ENCODE measurements at places on chromosomes 7 and 10.

DNA sequence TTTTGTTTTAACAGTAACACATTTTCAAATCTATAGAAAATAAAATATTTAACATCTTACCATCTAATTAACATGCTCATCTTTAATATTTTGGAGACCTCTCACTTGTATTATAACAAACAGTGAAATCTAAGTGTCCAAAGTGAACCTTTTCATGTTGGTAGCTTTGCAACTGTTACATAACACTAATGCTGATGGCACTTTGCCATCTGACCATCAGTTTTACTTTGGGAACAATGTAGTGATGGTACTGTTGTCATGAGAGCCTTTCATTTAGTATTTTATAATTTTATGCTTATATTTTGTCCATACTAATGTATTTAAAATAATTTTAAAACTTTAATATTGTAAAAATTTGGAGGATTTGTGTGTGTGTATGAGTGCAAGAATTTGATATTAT is 1017.0 kb upstream of the KCND2 start:
- no peak for DNase-seq

DNA sequence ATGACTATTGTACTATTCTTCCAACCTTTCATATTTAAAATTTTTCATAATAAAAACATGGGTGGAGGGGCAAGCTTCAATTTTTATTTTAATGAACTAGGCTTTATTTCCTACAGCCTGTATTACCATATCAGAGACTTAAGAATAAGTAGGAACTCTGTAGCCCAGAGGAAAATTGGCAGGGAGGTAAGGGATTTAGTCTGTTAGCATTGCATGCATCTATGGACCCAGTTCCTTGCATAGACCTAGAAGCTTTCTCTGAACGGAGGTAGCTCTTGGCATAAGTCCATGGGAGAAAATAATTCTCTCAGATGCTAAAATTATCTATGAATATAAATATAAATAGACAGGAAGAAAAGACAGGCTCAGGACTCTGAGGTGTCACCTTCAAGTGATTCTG is 31.4 kb upstream of the CCDC6 start:
- no peak for DNase-seq

GRCh38 chr7:105452085-105452484 is 63.4 kb upstream of the SRPK2 start:
- no peak for DNase-seq

DNA sequence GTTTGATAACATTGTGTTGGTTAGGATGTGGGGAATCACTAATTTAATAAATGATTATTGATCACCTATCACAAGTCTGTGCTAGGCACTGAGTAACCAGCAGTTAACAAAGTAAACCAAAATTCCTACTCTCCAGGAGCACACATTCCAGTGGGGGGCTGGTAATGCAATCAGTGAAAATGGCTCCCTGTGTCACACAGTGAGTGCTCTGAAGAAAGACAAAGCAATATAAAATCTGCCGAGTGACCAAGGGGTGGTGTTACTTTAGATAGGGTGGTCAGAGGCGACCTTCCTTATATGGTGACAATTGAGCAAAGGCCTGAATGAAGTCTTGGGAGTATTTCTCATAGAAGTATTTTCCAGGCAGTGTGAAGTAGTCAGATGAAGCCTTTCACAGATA is 13.6 kb upstream of the SMC3 start:
- DNase-seq, result no peak

- no peak for DNase-seq
Observed at GRCh38 chr10:96670786-96671185, 49.5 kb downstream of the PIK3AP1 start.

GRCh38 chr7:95330961-95331337 is 6.6 kb upstream of the PON1 start:
- no peak for DNase-seq

- no peak for DNase-seq
Observed at GRCh38 chr10:125005312-125006187, 63.6 kb downstream of the ZRANB1 start.

DNA sequence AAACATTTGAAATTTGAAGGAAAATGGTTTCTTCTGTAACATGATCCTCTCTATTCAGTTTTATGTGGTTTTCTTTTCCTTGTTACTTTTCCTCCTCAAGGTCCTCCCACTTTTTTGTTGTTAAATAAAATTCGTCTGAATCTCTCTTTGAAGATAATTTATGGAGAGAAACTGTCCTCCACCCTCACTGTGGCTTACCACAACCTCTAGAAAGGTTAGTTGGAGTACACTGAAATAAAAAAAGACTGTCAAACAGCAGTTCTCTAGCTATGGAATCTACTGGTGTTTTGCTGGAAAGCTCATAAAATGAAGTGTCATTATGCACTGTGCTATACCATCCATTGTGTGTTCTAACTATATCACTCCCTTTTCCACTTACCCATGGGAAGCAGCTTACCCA is 189.4 kb downstream of the HDAC9 start:
- DNase-seq, result no peak

DNA sequence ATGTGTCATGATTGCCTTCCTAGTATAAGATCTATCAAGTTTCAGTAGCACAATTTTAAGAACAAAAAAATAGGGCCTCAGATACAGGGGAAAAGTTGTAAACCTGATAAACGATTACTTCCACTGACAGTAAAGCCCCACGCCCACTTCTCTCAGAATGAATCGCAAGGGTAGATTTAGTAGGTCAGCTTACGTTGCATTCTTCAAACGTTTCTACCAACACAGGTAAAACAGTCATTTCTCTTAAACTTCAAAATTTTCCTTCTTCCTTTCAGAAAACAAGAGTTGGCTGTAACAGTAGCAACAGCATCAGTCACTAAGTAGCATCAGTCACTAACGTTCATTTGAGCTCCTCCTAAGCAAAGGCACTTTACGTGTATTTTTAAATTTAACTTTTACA is 221.5 kb downstream of the ADAM12 start:
- no peak for DNase-seq

GRCh38 chr10:103986360-103986759 is 19.4 kb downstream of the SLK start:
- no peak for DNase-seq

- DNase-seq, result no peak
Observed at GRCh38 chr7:15855525-15856109, 169.1 kb upstream of the MEOX2 start.

DNA sequence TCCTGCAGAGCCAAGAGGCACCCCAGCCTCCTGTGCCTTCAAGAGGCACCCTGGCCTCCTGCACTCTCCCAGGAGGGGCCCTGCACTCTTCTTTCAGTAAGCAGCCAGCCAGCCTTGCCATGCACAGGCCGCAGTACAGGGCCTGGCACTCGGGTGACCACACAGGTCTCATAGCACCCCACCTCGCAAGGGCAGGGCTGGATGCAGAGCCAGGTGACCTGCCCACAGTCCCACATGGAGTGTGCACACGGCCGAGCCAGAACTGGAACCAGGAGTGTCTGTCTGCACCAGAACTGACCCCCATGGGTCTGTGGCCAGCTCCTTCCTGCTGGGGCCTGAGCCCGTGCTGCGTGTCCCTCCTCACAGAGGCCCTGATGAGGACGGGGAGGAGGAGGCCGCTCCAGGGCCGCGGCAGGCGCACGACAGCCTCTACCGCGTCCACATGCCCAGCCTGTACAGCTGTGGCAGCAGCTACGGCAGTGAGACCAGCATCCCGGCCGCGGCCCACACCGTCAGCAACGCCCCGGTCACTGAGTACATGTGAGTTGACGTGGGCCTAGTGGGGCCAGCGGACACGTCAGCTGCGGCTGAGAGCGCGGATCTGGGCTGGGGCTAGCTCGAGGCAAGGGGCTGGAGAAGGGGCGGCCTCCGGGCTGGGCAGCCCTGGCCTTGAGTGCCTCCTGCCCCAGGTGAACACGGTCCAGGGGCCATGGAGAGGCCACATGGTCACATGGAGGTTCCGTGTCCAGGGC is 26.3 kb downstream of the TTYH3 start:
- no peak for DNase-seq

DNA sequence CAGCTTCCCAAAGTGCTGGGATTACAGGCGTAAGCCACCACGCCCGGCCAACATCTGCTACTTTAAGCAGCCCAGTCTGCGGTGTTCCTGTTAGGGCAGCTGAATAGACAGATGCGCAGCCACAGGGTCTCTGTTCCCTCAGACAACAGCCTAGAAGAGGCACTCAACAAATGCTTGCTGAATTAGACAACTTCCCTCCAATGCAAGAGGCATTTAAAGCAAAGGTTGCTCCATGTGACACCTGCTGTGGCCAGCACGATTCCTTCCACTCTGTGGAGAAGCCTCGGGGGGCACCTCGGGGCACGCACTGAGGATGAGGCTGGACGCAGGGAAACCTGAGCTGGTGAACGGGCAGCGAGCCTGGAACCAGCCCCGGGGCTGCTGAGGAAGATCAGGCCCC is 237.8 kb downstream of the MAD1L1 start:
- no peak for DNase-seq

DNA sequence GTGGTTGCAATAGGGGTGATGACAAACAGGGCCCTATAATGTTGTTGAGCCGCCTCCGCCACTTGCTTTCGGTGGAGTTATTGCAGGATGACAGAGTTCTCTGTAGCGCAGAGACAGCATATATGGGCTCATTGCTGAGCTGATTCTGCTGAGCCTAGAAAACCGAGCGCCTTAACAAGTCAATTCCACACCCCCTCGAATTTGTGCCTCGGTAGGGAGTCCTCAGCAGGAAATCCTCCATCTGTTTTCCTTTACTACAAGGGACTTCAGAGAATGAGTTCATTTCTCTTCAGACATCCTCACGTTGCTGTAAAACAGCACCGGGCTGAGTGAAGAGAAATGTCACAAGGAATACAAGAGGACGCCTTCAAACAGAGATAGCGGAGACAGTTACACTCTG is 90.7 kb upstream of the KIAA1217 start:
- no peak for DNase-seq

DNA sequence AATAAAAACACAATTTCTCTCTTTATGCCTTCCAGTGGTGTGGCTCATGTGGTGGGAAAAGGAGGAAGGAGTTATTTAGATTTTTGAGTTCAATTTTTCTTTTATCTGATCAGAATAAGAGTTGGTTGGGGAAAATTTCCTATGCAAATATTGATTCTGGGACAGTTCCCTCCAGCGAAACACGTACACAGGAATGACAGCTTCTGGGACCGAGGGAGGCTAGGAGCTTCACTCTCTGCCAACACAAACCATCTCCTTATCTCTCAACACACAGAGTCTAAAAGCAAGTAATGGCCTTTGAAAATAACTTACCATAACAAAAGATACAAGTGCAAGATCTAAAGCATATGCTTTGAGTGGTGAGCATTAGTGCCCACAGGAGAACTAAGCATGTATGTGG is 122.7 kb downstream of the RAPGEF5 start:
- no peak for DNase-seq

- DNase-seq, result no peak
Observed at GRCh38 chr10:128069351-128070051, 56.7 kb downstream of the MKI67 start.

DNA sequence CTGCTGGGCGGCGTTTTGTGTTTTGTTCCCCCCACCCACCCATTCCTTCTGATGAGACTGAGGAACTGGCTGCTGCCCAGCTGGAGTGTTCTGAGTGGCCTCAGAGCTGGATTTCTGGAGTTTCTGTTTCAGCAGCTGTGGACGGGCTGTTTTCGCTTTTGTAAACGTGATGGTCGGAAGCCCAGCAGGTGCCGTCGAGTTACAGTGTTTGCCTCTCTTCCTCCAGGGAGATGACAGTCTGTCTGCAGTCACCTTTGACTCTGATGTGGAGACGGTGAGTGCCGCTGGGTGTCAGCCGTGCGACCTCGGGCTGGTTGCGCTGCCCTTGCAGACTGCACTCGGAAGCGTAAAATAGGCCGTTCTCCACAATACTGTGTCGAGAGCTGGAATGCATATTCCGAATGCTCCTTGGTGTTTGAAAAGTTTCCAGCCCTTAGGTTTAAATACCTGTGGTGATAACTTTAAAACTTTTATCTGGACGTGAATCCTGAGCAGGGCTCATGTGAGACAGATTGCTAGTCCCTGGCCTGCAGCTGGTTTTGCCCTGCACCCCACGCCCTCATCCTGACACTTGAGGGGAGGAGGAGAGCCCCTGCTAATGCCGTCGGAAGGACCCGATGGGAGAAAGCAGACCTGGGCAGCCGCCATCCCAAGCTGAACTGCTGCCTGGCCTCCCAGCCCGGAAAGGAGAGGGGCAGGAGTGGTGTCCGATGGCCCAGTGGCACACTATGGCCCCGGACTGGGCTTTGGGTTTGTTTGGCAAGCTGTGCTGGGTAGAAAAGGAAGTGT is 8.3 kb downstream of the IQCE start:
- DNase-seq, result no peak

DNA sequence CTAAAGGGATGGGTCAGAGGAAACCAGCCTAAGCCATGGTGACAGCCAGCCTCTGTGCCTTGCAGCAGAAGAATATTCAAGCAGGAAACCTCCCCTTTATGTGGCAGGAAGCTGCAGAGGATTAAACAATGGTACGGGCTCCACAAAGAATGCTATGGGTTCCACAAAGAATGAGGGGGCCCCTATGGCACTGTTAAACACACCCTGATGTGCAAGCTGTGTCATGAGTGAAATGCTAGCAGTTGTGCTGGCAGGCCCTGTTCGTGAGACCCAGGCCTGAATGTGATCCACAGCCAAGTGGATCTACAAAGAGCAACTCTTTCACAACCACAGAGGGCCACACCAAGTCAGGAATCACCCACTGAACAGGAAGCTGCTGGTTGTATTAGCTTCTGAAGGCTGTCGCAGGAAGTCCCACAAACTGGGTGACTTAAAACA is 68.9 kb downstream of the MYOF start:
- DNase-seq, result no peak

GRCh38 chr10:72477463-72477862 is 122.7 kb upstream of the DNAJB12 start:
- no peak for DNase-seq

GRCh38 chr7:130458257-130458656 is 17.4 kb upstream of the CEP41 start:
- DNase-seq, result no peak

DNA sequence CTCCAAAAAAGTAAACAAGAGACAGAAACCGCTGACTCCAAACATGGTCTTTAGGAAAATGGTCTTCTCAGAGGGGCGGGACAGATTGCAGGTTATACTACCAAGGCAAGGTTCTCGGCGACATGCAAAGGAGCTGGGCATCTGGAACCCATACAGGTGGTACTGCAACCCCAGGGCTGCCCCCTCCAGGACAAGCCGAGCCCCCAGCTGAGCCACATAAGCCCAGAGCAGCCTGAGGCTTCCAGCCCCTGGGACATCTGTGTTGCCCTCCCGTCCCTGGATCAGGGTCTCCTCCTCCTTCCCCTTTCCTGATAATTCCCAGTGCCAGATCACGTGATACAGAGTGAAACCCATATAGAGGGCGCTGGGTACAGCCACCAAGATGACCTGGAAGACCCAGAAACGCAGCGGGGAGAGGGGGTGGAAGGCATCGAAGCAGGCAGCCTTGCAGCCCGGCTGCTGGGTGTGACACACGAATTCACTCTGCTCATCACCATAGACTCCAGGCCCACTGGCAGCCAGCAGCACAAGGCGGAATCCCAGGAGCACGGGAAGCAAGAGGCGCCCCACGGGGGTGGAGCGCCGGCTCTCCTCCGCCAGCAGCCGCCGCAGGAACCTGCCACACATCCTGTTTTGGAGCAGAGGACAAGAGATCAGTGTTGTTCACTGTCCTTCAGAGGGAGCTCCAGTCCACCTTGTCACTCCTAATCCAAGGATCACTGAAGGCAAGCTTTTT is at the start of gene GJC3:
GJC3 (minus strand) TSS at position 627 of the 736 bp plus-strand sequence; CDS start at position 627, 0 bp downstream.
- DNase-seq, result no peak

GRCh38 chr10:30093303-30093950 is 34.0 kb upstream of the JCAD start:
- no peak for DNase-seq

- DNase-seq, result no peak
Observed at GRCh38 chr7:70787286-70787685, 344.7 kb upstream of the GALNT17 start.

All from iPS DF 6.9 (cell line).